A549 (cell line): ENCODE measurements at places on chromosomes 3 and 15.

DNA sequence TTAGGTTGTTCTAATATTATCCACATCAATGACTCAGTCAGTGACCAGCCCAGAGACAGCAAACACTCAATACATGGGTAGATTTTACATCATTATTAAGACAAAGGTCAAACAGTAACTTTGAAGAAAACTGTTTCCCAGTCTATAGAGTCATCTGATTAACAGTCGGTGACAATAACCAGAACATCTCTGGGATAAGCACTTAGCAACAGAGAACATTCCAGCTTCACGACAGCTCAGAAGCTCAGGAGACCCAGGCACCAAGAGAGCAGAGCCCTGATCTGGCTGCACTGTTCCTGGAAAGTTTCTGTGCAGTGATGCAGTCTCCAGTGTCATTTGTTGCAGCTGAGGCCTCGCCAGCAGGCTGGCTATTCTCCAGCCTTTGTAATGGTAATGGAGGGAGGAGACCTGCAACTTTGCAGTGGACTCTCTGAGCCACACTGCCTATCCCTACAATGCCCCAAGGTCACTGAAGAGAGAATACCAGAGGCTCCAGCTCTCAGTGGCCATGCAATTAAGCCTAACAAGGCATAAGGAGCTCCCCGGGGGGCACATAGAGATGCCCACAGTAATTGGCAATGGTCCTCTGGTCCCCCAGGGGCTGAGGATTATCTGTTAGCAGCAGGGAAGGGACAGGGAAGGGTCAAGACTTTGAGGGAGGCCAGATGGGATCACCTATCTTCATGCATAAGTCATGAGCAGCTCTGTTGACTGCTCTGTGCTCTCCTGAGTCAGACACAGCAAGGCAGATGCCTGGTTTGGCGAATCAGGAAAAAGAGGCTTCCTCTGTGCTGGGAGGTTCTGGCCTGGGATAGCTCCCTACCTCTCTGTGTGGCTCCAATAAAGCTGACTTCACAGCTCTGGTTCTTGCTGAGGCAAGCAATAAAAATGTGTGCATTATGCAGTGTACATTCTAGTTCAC is 163.6 kb downstream of the CTNNB1 start:
- no peak for DNase-seq

- DNase-seq, result no peak
Observed at GRCh38 chr3:105728771-105729312, 140.0 kb downstream of the CBLB start.

DNA sequence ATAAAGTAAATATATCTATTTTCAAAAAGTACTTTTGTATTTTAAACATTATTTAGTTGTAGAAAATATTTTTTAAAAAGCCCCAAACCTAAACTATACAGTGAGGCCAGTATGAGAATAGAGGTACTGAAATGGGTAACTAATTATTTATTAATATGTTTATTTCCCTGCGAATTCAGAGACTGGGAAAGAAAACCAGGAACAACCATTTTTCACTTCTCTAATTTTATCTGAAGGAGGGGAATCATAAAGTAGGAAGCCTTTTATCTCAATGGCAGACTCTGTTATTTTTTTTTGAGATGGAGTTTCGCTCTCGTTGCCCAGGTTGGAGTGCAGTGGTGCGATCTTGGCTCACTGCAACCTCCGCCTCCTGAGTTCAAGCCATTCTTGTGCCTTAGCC is 63.6 kb upstream of the TRAK1 start:
- no peak for DNase-seq

DNA sequence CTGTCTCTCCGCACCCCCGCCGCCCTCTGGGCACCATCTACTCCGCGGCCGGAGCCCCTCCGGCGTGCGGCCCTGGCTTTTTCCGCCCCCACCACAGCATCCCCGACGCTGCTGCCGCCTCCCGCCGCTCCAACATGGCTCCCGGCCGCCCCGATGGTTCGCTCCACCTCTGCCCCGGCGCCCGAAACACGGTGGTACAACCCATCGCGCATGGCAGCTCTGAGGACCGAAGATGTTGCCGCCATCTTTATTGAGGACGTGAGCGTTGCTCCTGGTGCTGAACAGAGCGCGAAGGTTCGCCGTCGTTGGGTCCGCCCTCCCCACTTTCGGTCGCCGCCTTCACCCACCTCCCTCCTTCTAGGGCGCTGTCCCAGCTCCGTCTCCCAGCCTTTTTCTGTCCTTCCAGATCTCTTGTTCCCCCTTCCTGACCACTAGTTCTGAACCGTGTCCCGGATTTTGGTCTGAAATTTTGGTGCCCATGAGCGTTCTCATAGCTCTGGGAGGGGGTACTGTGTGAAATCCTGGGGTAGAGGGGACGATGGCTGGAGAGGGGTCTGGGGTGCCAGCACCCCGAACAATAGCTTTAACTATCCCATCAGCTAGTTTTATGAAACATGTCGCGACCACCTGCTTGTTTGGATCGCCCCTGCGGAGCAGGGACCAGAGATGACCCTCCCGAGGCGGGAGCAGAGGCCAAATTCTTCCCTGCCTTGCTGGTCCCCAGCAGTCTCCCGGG is at the start of gene CELSR3:
CELSR3 (minus strand) TSS at position 134 of the 736 bp plus-strand sequence. CDS start 252 bp downstream, outside the sequence.
- peak; percentile 51 for DNase-seq

GRCh38 chr3:37979541-37980461 is 10.8 kb upstream of the VILL start:
- no peak for DNase-seq
